ENCODE measurements at places on chromosomes 16 and 17.

GRCh38 chr16:28117168-28117565, 53.7 kb upstream of the GSG1L start:
- DNase-seq, result no peak

GRCh38 chr17:29567304-29567553, 392 bp upstream of the ABHD15 start:
- DNase-seq, result no peak

DNA sequence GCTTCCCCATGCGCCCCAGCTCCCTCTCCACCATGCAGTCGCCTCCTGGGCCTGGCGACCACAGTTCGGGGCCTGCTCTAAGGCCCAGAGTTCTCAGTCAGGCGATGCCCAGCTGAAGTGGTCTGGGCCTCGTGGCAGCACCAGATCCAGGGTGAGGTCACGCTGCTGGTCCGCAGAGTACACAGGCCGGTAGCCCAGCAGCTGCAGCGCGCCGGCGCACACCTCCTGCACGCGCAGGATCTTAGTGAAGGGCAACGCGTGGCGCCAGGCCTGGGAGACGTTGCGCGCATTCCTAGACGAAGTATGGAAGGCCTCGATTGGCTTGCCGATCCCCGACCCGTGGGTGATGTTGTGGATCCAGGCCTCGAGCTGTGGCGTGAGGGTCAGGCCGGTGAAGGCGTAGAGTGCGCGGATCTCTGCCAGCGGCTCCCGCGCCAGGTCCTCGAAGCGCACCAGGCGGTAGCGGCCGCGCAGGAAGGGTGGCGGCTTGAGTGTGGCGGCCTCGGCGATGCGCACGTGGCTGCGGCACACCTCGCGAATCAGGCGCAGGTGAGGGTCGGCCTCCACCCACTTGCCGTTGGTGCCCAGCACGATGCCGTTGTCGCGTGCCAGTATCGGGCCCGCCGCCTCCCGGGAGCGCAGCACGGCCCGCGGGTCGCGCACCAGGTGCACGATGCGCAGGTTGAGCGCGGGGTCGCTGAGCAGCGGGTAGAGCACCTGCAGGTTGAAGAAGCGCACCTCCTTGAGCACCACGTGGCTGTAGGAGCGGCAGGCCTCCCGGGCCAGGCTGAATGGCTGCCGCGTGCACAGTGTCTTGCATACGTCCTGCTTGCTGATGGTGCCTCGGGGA, 6.6 kb downstream of the CHST5 start:
- DNase-seq, result no peak

DNA sequence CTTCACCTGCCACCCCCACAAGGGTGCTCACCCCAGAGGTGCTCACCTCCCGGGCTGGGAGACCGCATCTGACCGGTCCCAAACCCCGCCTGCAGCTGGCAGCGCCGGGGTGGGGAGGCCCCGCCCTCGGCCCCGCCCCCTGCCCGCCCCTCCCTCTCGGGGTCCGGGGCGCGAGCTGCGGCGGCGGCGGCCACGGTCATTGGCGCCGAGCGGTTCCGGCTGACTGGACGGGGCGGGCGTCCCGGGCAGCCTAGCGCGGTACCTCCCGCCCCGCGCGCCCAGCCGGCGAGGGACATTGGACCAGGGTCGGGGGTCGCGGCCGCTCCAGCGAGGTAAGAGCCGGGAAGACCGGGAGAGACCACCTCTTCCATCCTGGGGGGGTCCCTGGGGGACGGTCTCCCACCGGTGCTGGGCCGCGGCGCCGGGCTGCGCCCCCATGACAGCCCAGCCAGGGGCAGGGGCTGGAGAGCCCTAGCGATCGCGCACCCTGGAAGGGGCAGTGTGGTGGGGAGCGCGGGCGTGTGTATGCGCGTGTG, at the start of gene CACNG5:
Gene CACNG5 (plus strand): TSS at position 199 of the 536 bp plus-strand sequence. CDS start 42,216 bp downstream, outside the sequence.
- DNase-seq, result no peak

GRCh38 chr17:77437747-77438146, 297.0 kb downstream of the SEC14L1 start:
- no peak for DNase-seq
